ENCODE measurements at places on chromosomes 16 and 17. TPM values are rescaled to one million over a fixed set of nuclear protein-coding genes. Genes with fewer than 3 reads are reported as not detected.

The KRT23 gene
- not detected for total RNA-seq

The C16orf46 gene
- total RNA-seq = 0.59 TPM

DNA sequence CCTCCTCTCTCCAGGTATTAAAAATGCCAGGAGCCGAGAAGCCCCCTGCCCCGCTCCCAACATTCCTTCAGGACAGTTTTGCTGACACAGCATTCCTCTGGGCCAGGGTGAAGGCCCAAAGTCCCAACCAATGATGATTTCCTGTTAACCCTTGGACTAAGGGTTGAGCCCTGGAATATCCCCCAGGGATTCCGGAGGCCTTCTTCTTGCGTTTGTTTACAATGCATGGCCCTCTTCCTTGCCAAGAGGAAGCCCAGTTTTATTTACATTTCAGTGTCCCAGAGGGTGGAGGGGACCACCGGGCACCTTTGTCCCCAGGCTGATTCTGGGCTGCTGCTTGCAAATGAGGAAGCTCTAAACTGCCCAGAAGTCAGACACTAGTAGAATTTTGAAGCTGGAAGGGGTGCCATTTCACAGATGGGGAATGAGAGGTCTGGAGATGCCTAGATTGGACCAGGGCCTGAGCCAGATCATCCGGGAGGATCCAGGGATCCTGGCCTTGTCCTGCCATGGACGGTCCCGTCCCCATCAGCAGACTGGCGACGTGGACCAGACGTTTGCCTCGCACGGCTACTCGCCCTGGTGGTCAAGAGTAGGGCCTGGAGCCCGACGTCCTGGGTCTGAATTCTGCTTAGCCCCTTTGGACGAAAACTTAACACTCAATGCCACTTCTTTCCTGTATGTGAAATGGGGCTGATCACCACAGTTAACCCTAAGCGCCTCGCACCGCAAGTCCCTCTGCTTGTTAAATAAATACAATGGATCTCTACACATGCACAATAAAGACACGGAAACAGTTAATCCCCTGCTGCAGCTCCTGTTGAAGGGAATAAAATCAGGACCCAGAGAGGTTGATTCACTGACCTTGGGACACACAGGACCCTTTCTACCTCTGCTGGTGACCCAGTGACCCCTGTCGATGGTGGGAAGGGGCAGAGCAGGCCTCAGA lies 55.6 kb upstream of the CIBAR2 start:
- DNase-seq = no peak

DNA sequence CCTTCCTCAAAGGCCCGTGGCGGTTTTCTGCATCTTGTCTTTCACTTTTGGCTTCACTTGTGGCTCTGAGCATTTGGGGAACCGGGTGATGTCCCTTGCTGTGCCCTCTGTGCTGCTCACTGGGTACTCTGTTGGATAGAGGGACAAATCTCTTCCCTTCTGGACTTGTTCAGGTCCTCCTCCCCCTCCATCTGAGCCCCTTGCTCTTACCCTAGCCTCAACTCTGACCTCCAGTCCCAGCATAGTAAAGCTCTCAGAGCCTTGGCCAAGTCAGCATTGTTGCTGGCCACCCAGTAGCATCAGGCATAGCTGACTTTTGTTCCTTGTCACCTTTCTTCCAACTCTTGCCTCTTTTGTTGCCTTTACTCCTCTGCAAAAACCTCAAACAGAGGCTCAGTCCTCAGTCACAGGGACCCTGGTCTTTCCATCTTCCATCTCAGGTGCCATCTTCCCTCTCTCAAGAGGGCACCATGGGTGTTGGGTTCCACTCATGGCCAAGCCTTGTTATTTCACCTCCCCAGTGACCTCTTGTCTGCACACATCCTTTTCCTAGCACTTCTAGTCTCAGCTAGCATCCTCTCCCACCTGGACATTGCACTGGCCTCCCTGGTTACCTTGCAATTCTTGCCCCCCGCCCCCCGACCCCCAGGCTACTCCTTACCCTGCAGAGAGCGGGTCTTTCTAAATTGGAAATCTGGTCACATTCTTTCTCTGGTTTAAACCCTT lies 393 bp upstream of the PSMB10 start:
- DNase-seq = peak; percentile 71

GRCh38 chr17:48584223-48584741 lies 5.8 kb downstream of the HOXB3 start:
- no peak for DNase-seq

- no peak for DNase-seq
Measured at GRCh38 chr16:2857451-2858244, at the start of gene PRSS22. TSS of gene PRSS22 (minus strand) at chr16:2858170. CDS start at chr16:2858104, 66 bp downstream.

DNA sequence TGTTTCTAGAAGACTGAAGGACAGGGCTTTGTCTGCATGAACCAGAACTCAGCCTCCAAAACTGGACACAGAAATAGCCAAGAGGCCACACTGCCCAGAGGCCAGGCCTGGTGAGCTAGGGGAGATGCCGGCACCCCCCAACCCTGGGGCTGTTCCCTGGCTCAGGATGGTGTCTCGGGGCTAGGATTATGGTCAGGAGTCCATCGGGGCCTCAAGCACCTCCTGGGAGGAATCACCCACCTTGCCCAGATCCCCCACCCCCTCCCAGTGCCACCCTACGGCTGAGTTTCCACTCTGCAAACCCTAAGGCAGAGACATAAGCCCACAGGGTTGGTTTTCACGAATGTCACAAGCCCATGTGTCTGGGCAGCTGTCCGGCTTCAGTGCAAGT lies 37.2 kb downstream of the SLC7A5 start:
- DNase-seq = no peak

GRCh38 chr17:73394512-73395450 lies 83.0 kb upstream of the CDC42EP4 start:
- DNase-seq = no peak

DNA sequence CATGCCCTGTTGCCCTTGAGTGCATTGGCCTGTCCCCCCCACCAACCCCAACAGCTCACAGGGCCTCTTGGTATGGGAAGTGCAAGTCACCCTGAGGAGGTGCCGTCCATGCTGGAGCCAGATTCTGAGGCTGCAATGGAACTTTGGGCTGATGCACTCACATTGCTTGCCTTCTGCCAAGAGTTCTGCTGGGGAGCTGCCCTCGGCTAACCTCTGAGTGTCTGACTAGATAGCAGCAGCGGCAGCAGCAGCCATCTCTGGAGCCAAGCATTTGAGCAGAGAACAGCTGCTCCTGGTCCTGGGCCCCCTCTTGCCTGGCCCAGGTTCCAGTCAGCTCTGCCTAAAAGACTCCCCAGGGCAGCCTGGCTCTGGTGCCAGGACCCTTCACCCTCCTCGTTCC lies 61.5 kb downstream of the GNAO1 start:
- no peak for DNase-seq

- DNase-seq = no peak
Measured at GRCh38 chr17:3891626-3892094, 1.2 kb downstream of the CAMKK1 start.

GRCh38 chr16:2926650-2926999 lies 14.9 kb downstream of the FLYWCH1 start:
- DNase-seq = no peak

DNA sequence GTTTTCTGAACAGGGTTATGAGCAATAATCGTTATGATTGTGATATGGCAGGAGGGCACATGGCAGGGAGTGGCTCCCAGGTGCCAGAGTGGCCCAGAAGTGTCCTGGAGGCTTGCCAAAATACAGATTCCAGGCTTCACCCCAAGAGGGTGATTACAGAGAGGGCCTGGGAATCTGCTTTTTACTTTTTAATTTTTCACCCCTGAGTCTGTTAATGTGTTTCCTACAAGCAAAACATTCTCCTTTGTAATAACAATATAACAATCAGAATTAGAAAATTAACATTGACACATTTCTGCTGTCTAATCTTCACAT lies 212.4 kb downstream of the SNX29 start:
- no peak for DNase-seq

DNA sequence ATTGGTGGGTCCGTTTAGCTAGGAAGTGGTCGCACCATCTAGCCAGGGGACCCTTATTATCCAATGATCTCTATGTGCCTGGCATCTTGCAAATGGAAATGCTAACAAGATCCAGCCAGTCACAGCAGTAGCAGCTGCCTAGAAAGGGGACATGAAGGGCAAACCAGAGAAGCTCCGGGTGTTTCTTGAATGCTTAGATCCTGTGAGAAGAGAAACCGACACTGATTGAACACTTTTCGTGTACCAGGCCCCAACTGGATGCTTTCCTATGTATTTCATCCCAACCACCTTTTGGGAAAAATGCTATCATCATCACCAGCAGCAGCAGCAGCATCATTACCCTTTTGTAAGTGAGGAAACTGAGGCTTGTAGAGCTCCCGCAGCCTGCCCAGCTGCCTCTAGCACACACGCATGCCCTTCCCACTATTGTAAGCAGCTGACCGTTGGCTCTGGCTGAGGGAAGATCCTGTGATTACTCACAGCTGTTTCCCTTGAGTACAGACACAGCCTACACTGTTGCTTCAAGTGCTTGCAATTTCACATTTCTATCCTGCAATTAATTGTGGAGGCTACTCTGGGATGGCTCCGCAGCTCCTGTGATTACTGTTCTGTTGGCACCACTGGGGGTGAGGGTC lies 180.7 kb upstream of the CACNG5 start:
- no peak for DNase-seq

DNA sequence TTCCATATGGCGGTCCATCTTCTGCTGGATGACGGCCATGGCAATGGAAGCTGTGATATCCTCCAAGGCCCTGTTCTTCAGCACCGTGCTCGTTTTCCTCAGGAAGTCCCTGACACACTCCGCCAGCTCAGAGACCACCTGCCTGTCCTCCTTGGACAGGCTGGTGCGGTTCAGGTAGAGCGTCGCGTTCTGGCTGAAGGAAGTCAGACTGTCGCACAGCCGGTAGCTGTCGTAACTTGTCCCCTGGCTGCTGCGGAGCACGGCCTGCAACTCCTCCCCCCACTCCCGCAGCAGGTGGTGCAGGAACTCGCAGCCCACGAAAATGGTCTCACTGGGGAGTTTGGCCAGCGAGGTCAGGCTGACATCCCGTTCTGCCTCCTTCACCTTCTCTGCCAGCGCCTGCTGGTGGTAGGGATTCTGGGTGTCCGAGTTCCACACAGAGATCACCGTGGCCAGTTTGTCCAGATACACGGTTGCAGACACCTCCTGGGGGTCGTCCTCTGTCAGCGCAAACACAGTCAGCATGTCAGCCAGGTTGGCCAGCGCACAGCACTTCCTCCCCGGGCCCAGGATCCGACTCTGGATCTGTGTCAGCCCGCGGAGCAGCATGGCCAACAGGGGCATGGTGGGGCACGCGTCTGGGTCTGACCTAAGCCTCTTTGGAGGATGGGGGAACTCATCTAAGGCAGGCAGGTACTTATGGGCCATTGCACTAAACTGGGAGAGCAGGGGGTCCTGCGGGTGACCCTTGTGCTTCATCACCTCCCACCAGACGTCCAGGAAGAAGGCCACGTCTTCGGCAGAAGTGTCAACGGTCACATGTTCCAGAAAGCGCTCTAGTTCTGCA lies 5.1 kb downstream of the GEMIN4 start:
- DNase-seq = no peak

DNA sequence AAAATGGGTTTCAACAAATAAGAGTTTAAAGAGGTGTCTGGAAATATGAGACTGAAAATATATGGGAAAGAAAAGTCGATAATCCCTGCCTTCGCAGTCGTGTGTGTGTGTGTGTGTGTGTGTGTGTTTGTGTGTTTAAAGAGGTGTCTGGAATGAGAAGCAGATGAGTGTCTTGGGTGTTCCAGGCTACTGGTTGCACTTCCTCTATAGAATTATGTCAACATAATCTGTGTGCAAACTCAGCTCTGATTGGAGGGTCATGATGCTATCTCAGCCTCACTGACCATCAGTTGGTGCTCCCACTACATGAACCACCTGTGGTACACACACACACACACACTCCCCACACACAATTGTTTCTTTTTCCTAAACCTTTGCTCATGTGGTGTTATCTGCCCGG lies 347.3 kb downstream of the NPIPA8 start:
- no peak for DNase-seq

GRCh38 chr16:61002479-61003204 lies 1033.6 kb downstream of the CDH8 start:
- no peak for DNase-seq

GRCh38 chr16:7979448-7980132 lies 610.7 kb downstream of the TMEM114 start:
- no peak for DNase-seq
